Bone marrow (tissue), 2 donors: ENCODE measurements at places on chromosomes 11 and 22.

DNA sequence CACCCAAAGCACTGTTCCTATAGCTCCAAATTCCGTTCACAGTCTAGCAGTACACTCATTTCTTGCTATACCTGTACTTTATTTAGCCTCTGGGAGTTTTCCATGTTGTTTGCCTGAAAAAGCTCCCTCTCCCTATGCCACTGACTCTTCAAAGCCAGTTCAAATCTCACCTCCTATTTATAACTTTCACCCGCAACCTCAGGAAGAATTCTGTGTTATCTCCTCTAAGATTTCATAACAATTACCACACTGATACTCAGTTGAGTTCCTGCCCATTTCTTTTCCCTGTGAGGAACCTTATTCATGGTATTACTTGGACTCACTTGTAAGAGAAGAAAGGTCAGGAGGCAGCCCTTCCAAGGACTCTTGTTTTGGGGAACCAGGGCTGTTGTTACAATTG is 25.2 kb downstream of the GDPD4 start:
- DNase-seq: no peak

GRCh38 chr11:662689-663274 is 25.7 kb downstream of the DRD4 start:
- DNase-seq: peak; percentile 22

GRCh38 chr11:125724125-125724524 is 22.0 kb upstream of the PATE1 start:
- no peak for DNase-seq

- DNase-seq: no peak
Observed at GRCh38 chr11:113006896-113007445, 45.8 kb downstream of the NCAM1 start.

- DNase-seq: peak; percentile 50
Observed at GRCh38 chr11:66891851-66892660, 35.2 kb downstream of the LRFN4 start.

- DNase-seq: no peak
Observed at GRCh38 chr11:11946180-11946579, 62.2 kb downstream of the DKK3 start.

GRCh38 chr11:130145975-130146776 is 13.4 kb upstream of the ST14 start:
- no peak for DNase-seq

DNA sequence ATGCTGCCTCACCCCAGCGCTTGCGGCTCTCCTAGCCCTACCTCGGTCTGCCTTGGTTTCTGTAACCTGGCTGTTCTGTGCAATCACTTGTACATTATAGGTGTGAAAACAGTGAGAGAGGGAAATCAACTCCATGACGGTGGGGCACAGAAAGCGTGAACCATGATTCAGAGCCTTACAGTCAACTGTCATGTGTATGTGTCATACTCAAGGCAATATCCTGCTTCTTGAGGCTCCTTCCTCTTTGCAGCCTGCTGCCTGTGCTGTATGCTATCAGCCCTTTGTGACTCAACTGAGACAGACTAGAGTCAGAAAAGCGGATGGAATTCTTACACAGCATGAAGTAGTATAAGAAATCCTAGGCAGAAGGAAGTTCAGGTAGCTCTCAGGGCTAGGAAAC is 2.1 kb downstream of the NRIP3 start:
- peak; percentile 36 for DNase-seq

- no peak for DNase-seq
Observed at GRCh38 chr11:133718238-133718637, 127.1 kb downstream of the SPATA19 start.

GRCh38 chr11:134598368-134598767 is 186.3 kb upstream of the B3GAT1 start:
- DNase-seq: no peak

DNA sequence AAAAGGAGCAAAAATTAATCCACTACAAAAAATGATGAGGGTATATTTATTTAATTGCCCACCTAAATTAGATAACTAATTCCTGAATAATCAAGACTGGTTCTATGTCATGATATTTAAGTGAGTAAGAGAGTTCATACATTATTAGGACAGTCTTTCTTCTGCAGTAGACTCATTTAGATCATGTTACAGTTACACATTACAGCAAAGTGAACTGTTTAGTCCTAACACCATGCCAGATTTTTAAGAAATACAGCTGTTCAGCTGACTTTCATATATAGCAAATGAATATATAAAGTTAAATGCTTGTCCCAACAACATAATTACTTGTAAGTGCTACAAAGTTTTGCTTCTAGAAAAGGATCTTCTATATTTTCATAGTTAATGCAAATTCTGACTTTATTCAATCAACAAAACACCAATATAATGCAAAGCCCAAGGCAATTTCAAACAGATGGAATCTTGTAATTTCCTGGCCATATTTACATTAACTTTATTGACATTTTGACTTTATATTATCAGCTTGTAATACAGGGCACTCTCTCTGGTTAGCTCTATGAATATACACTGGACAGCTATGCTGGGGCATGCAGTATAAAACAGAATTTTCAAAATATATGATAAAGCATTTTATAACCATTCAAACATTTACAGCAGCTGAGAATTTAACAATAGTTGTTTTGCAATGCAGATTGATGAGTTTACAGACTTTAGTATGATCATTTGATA is 45.7 kb upstream of the TP53AIP1 start:
- no peak for DNase-seq

- peak; percentile 56 for DNase-seq
Observed at GRCh38 chr11:58498464-58498863, 9.4 kb downstream of the OR5B21 start.

GRCh38 chr11:108468478-108468864 is 1.1 kb upstream of the C11orf65 start:
- DNase-seq: no peak

DNA sequence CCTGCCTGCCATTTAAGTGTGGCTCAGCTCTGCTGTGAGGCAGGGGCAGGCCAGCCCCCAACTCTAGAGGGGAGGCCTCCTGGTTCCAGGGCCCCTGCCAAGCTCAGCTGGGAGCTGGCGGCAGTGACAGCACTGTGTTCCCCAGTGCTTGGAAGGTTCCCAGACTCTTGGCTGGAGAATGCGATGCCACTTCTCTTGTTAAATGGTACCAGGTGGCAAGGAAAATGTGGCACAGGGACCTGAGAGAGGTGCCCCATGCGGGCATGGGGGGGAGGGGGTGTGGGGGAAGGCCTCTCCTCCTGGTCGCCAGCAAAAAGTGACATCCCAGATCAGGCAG is 8.4 kb upstream of the TNFRSF13C start:
- no peak for DNase-seq

DNA sequence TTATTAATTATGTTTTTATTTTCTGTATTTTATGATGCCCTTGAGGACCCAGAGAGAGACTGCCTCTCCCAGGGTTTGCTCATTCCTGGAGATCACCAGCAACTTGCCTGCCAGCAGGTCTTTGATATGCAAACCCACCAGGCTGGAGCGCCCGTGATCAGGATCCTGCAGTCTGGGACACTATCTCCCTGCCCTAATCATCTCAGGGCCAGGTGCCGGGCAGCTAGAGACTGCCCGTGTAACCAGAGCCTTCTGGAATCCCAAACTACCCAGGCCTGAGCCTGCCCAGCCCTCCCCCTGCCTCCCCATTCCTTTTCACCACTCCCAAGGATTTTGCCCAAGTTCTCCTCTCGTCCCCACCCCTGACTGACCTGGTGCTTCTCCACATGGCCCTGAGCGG is 52.2 kb upstream of the B3GAT1 start:
- DNase-seq: no peak

GRCh38 chr11:73009972-73010371 is 132.1 kb downstream of the FCHSD2 start:
- DNase-seq: no peak

- DNase-seq: no peak
Observed at GRCh38 chr22:48635816-48636215, 1191.9 kb downstream of the BRD1 start.

- no peak for DNase-seq
Observed at GRCh38 chr22:17678817-17679385, 40.3 kb downstream of the BCL2L13 start.

DNA sequence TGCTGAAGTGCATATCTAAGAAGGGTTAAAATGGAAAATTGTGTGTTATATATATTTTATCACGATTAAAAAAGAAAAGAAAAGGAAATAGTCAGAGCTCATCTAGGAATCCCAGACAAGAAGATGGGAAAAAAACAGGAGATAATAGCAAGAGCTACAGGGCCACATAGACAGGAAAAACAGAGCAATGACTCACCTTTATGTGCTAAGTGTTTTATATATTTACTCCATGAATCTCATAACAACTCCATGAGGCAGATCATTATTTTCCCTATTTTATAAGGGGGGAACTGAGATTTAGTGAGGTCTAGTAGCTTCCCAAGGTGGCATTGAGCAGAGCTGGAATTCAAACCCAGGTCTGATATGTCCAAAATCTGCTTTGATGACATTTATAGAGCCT is 18.1 kb upstream of the ELF5 start:
- no peak for DNase-seq

GRCh38 chr11:45658292-45658991 is 7.0 kb downstream of the CHST1 start:
- DNase-seq: no peak

- DNase-seq: no peak
Observed at GRCh38 chr11:70262951-70263350, 7.5 kb upstream of the PPFIA1 start.

DNA sequence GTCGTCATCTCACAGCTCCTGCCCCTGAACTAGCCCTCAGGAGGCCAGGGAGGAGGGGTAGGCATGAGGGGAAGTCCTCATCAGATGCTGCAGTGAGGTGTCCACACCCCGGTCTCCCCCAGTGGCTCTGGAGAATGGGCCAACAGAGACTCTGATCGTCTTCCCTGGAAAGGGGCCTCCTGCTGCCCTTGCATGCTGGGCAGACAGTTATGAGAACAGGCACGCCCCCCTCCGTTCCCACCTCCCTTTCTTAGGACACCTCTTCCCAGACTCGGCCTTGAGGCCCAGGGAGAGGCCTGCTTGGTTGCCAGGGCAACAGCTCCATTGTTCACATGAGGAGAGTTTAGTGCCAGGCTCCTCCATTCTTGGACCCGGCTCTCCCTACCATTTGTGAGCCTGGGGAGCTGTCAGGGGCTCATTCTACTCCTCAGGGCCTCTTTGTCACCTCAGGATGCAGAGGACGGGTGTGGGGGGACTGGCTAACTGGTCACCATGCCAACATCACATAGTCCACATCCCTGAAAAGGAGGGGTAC is 157.7 kb downstream of the TTC17 start:
- no peak for DNase-seq
